ENCODE measurements at places on chromosomes 7 and 10. TPM values are rescaled to one million over a fixed set of nuclear protein-coding genes. Genes with fewer than 3 reads are reported as not detected.

The ATP5MK gene
- total RNA-seq, result 123 TPM

The NRCAM gene
- total RNA-seq, result 6.1 TPM

DNA sequence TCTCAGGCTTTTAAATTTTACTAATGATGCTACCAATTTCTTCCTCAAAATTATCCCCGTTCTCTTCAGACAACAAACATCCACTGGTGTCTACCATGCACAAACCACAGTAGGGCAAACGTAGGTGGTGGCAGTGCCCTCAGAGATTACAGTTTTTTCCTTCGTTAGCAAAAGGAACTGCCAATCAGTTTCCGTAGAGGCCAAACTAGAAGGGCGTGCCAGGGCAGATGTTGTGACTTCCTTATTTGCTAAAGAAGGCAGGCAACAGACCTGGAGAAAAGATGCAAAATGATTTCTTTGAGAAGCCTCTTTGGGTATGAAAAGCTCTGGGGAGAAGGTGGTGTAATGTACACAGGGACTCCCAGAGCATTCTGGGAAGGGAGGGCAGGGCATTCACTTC is 7.6 kb upstream of the FAM180A start:
- DNase-seq, result no peak

DNA sequence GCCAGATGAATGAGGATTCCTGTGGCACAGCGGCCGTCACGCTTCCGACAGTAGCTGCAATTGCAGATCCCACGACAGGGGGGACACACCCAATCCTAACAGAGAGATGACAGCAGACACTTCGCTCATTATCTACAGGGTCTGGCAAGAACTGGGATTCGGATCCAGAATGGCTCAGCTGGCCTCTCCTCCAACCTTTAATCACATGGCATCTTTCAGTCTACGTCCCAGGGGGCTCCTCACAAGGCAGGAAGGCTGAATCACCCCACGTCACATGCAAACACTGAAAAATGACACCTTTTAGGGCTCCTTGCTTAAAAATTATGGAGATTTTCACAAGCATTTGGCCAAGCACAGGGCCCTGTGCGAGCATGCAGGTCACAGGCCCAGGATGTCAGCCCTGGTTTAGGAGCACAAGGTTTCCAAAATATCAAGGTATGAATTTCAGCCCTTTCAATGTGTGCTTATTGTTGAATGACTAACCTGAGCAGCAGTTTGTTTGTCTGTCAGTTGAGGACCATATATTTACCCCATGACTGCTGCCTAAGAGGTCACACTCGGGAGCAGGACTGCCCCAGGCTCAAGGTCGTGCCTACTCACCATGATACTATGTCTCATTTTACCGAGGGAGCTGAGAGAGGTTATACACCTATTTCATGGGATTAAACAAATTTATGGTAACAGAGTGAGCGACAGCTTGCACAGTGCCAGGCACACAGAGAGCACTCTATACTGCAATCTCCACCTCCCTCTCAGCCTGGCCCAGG is 42.5 kb downstream of the CDCA7L start:
- no peak for DNase-seq

GRCh38 chr7:129095258-129095657 is 40.3 kb upstream of the TNPO3 start:
- DNase-seq, result no peak
